ENCODE measurements at places on chromosomes 4 and X. TPM values are rescaled to one million over a fixed set of nuclear protein-coding genes. Genes with fewer than 3 reads are reported as not detected.
A peak's percentile ranks its signal among the peaks of the same experiment; 100 is the strongest.

- DNase-seq: no peak
Measured at GRCh38 chr4:121009578-121010478, 62.5 kb downstream of the NDNF start.

DNA sequence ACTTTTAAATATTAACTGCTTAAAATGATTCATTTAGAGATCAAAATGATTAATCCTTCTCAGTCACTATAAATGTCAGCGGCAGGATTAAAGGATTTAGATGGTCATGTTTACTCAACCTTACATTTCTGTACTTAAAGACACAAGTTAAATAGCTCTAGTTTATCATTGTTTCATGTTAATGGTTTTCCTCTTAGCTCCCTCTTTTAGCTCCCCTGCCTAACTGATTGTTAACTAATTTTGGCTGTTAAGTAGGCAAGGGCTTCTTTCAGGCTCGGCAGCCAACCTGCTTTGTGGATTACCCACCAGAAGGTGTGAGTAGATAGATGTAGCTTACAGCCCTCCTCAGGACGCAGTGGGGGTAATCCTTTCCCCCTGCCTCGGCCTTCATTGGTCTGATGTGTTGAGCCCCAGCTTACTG lies 96.0 kb downstream of the TENM3 start:
- peak; percentile 78 for DNase-seq

GRCh38 chr4:38377195-38377594 lies 286.8 kb upstream of the KLF3 start:
- DNase-seq: no peak

- peak; percentile 17 for DNase-seq
Measured at GRCh38 chr4:71231129-71232055, 107.4 kb upstream of the SLC4A4 start.

DNA sequence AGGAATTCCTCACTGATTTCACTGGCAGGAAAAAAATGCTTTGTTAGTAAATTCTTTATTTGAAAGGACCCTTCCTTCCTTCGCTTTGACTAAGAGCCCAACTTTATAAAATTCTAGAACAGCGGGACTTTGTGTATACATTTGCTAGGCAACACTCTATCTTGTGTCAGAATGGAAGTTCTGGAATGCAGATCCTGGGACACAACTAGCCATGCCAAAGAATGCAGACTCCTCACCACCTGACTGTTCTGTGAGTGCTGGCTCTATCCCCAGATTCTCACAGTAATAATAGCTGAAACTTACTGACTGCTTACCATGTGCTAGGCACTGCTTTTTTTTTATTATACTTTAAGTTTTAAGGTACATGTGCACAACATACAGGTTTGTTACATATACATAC lies 73.3 kb upstream of the ZDHHC15 start:
- DNase-seq: no peak

Gene PRSS12
- 1.9 TPM for total RNA-seq

GRCh38 chr4:181745933-181746625 lies 497.1 kb upstream of the TENM3 start:
- DNase-seq: peak; percentile 43

Gene ZNF157
- total RNA-seq: 1.4 TPM

- no peak for DNase-seq
Measured at GRCh38 chrX:45806410-45807121, 605.9 kb upstream of the DIPK2B start.

DNA sequence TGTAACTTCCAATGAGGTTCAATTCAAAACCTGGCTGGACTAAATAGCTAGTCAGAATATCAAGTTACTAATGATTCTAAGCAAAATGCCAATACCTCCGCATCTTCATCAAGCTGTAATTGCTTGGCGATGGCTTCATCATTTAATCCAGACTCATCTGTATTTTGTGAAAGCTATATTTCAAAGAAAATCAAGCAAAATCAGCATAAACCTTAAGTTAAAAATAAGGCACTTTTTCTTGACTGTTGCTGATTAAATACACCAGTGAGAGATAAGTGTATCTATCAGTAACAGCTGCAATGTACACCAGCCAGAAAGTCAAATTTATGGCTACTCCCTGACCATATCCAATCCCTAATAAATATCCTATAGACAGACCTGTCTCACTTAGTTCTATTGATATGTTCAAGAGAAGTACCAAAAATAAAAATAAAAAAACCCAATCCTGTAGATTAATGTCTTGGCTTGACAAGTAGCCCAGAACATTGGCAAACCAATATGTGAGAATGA lies 39.6 kb downstream of the RFC1 start:
- no peak for DNase-seq

Gene SLITRK2
- total RNA-seq: 0.12 TPM

Gene GNRHR
- not detected for total RNA-seq

Gene PGAM4
- total RNA-seq: not detected

DNA sequence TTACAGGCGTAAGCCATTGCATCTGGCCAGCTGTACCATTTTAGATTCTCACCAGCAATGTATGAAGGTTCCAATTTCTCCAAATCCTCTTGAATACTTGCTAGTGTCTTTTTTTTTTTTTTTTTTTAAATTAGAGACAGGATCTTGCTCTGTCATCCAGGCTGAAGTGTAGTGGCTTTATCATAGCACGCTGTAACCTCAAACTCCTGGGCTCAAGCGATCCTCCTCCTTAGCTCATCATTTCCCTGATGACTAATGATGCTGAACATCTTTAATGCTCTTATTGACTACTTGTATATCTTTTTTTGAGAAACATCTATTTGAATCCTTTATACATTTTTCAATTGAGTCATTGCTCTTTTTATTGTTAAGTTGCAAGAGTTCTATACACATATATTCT lies 40.3 kb downstream of the HDAC8 start:
- no peak for DNase-seq

Gene DCX
- 4.8 TPM for total RNA-seq

GRCh38 chrX:135520022-135520552 lies 373 bp upstream of the INTS6L start:
- peak; percentile 16 for DNase-seq

Gene SPANXB1
- total RNA-seq: not detected

DNA sequence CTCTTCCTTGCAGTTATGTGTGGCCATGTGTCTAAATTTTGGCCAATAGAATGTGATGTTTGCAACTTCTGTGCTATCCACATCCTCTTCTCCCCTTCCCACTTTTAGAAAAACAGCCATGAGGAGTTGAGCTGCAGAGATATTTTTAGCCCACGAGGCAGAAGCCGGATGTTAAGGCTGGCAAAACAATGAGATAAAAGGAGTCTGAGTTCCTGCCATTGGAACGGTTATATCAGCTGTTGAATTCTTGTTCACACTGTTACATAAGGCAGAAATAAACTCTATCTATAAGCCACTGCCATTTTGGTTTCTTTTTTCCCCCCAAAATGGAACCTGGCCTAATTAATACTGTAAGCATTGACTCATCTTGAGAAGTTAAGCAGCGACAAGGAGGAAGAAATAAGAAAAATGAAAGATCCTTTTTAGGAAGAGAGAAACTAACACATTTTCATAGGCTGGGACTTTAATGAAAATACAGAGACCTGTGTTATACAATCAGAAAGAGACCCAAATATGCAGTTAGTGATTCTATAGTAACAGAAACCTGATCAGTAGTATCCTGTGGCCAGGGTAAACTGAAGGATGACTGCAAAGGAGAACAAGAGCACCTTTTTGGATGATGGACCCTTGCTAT lies 200.5 kb downstream of the INPP4B start:
- DNase-seq: no peak

Gene ZIC3
- total RNA-seq: 2.6 TPM

Measured in neural progenitor cell (in vitro differentiated cells).